Activated CD4-positive, alpha-beta T cell treated with anti-CD3 and anti-CD28 coated beads, Interleukin-2, amount 50 U/mL, for 24 hours (primary cell): ENCODE measurements at places on chromosomes 4 and X.

GRCh38 chr4:145035494-145036136 lies 62.4 kb downstream of the ANAPC10 start:
- DNase-seq, result no peak

DNA sequence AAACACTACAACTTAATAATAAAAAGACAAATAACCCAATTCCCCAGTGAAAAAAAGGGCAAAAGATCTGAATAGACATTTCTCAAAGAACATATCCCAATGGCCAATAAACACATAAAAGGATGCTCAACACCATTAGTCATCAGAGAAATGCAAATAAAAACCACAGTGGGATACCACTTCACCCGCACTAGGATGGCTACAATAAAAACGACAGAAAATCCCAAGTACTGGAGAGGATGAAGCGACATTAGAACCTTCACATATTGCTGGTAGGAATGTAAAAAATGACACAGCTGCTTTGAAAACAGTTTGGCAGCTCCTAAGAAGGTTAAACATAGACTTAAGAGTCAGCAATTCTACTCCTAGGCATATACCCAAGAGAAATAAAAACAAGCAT lies 140.6 kb upstream of the ARX start:
- DNase-seq, result no peak

- no peak for DNase-seq
Measured at GRCh38 chrX:98338544-98338943, 1454.8 kb downstream of the RPA4 start.

GRCh38 chr4:43234626-43235415 lies 342.3 kb downstream of the GRXCR1 start:
- DNase-seq, result no peak

- DNase-seq, result no peak
Measured at GRCh38 chr4:1111259-1111809, 2.0 kb downstream of the RNF212 start.

- no peak for DNase-seq
Measured at GRCh38 chrX:154383359-154384283, 4.5 kb downstream of the EMD start.

GRCh38 chr4:86640469-86640868 lies 46.4 kb downstream of the PTPN13 start:
- no peak for DNase-seq

DNA sequence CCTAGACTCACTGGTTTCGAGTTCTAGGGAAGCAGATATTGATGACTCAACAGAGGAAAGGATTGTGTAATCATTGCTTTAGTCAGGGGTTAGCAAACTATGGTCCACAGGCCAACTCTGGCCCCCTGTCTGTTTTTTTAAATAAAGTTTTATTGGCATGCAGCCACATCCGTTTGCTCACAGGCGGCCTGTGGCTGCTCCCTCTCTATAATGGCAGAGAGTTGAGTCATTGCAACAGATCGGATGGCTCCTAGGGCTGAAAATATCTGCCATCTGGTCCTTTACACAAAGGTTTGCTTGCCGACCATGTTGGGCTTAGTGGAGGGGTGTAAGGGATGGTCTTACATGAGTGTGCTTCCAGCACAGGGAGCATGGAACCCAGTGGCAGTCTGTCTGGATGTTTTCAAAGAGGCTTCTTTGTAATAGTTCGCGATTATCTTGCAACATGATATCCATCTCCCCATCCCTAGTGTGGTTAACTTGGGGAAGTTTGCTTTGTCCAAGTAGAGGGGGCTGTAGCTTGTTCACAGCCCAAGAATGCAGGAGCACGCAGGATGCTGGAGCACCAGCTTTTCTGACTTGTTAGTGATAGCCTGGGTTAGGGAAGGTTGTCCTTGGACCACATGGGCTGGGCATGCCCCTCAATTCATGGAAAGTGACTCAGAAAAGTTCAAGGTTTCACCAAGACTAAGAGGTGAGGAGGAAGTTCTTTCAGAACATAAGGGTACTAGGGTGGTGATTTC lies 59.3 kb upstream of the CLDN34 start:
- DNase-seq, result no peak

GRCh38 chrX:41178201-41178600 lies 93.0 kb downstream of the USP9X start:
- DNase-seq, result no peak

GRCh38 chr4:102586002-102586643 lies 85.0 kb downstream of the NFKB1 start:
- DNase-seq, result no peak

- DNase-seq, result no peak
Measured at GRCh38 chr4:99413140-99413539, 22.0 kb downstream of the ADH7 start.

- no peak for DNase-seq
Measured at GRCh38 chr4:66178906-66179305, 508.6 kb upstream of the EPHA5 start.

DNA sequence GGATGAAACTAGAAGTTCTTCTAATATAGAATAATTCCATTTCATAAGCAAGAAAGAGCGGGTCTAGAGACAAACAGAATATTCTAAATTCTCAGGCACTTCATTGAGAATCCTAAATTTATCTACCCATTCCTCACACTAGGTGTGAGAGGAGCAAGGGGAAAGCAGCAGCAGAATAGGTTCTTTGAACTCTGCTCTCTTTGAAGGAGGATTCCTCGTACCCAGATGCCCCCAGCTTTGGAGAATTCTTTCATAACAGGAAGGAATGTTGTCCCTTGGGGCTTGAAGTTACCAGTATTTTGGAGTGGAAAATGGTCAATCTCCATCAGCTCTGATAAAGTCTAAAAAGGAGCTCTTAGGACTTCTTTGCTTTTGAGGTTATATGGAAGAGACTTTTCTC lies 59.7 kb upstream of the RASGEF1B start:
- DNase-seq, result no peak

- DNase-seq, result no peak
Measured at GRCh38 chr4:1573830-1574459, 110.2 kb downstream of the FAM53A start.

DNA sequence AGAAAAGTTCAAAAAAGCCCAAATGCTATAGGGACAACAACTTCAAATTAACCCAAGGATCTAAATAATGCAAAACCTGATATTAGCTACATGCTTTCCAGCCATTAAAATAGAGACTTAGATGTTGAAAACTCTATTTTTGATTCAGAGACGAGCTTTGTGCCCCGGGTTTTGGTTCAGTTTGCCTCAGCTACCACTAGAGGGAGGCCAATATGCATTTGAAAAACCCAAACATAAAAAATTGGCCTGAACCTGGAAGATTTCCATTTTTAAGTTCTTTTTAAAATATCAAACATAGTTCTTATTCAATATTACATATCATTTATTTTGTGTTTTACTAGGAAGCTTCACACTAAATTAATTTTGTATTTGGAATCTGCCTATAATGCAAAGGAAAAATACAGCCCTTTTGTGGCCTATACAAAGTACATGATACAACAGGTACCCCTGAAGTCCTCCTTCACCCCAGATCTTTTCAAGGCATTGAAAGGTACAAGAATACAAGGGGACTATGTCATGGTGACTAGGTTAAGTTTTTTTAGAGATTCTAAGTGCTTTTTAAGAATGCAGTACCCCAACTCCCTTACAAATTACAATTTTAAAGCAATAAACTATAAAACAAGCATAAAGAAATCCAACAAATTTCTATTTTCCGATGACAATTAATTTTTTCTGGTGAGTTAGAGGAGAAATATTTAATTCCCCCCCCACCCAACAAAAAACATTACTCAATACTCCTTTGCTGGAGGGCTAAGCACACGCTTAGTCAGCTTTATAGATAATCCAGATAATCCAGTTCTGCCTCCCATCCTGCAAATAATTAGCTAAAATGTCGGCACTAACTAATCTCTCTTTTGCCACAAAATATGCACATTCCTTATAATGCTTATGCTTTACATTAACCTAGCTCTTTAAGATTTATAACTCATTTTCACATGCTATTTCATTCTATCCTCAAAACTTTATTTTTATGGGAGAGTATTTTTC lies 97.7 kb upstream of the PTPN13 start:
- no peak for DNase-seq

DNA sequence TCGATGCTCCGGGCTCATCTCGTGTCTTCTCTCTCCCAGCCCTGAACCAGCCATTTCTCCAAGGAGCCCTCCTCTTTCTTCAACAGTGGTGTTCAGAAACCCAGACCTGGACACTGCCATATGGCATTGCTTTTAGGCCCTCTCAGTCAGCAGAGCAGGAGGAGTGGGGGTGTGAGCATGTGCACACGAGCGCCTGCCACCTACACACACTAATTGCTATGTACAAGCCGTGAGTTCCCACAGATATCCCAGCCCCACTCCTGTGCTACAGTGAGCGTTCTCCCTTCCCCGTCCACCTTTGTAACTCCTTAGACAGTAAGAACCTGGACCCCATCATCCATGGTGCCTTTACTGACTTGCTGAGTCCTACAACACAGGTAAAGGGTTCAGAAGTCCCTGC lies 53.8 kb downstream of the TNIP2 start:
- DNase-seq, result no peak

- no peak for DNase-seq
Measured at GRCh38 chrX:34467437-34467836, 189.6 kb downstream of the TMEM47 start.
